Stimulated activated CD4-positive, alpha-beta T cell treated with anti-CD3 and anti-CD28 coated beads, Interleukin-4, amount 100 ng/mL, for 4 hours (primary cell): ENCODE measurements at places on chromosomes 7 and 10.

DNA sequence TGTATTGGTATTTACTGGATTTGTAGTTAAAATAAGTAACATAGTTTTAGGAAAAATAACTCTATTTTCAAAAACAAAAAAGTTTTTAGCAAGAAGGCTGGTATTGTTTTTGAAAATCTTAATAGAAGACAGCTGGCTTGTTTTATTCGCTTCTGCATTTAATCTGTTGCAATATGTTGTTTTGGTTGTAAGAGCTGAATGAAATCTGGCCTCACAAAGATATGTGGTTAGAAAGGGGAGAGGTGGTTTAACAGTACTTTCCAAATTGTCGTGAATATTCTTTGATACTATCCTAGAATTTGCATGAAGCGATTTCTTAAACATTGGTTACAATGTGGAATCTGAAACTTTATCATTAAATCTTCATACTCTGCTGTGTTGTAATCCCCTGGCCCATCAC is 355.9 kb upstream of the FZD8 start:
- DNase-seq, result no peak

GRCh38 chr7:1455955-1456354 is 3.3 kb downstream of the MICALL2 start:
- no peak for DNase-seq

DNA sequence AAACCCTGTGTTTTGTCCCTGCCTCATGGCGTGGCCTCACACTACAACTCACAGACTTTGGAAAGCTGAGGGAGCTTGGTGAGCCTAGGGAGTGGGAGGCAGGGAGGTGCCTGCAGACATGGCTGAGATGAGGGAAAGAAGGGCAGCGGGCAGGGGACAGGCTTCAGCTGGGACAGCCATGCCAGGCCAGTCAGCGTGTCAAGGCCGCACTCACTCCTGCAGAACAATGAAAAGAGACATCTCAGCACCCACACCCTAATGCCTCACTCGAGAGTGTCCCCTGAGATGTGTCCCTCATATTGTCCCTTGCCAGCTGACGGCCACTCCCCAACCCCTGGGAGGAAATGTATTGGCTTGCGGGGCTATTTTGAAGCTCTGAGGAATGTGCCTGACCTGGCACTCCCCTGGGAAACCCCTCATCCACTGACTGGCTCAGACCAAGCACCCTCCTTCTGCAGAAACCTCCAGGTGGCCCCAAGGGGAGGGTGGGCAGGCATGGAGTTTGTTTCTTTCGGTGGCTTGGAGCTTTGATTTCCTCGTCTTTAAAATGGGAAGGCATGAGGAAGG is 31.6 kb downstream of the SH3PXD2A start:
- DNase-seq, result no peak

DNA sequence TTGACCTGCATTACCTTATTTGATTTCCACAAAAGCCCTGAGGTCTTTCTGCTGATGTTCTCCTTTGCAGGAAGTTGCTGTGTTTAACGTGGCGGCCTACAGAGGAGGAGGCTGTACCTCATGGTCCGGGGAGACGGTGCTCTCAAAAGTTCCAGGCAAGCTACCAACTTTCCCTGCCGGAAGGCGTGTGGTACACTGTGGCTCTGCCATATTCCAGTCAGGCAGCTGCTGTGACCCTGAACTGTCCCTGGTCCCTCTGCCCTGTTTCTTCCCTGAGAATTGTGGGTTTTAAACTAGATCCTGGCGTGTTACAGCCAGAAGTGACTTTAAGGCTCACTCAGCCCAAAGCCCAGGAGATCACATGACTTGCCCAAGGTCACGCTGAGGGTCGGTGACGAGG is 139.2 kb downstream of the TEX36 start:
- no peak for DNase-seq

- DNase-seq, result no peak
Observed at GRCh38 chr7:110507832-110508231, 583.1 kb upstream of the LRRN3 start.

GRCh38 chr7:28297801-28298459 is 114.4 kb upstream of the CREB5 start:
- DNase-seq, result no peak

DNA sequence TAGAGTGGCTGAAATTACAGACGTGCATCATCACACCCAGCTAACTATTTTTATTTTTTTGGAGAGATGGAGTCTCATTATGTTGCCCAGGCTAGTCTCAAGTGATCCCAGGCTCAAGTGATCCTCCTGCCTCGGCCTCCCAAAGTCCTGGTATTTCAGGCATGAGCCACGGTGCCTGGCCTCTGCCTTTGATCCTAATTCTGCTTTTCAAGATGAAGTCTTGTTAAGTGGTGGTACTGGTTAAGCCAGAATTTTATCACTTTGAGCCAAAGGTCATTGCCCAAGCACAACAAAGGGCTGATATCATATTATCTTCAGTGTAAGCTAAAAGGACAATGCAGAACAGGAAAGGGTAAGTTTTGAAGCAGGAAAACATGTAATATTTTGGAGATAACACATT is 64.2 kb downstream of the MYOF start:
- no peak for DNase-seq

DNA sequence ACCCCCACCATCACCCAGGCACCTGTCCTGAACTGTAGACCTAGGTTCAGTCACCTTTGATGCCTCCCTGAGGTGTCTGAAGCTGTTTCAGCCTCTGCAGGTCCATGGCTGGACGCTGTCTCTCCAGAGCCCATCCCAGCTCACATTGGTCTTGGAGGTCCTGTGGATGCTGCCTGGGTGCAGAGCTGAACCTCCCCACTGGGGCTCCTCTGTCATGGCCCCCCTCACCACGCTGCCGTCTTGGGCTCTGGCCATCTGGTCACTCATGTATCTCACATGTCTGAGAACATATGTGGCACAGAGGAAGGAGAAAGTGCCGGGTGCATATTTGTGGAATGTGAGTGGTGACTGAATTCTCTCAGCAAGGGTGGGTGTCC is 108.9 kb downstream of the NKX6-2 start:
- no peak for DNase-seq

GRCh38 chr7:6271694-6272440 is 557 bp downstream of the CYTH3 start:
- DNase-seq, result no peak
